Activated T-helper 1 cell treated with anti-CD3 and anti-CD28 coated beads, Interleukin-12 subunit alpha, Interleukin-12 subunit beta, Interleukin-2, Interleukin-4 antibody, amounts not matched to agents 30 ng/mL and 10 ng/mL and 1 ng/mL, durations not matched to agents 14 hours and 24 hours and 36 hours (primary cell): ENCODE measurements at places on chromosomes 5 and 9. TPM values are rescaled to one million over a fixed set of nuclear protein-coding genes. Genes with fewer than 3 reads are reported as not detected.

DNA sequence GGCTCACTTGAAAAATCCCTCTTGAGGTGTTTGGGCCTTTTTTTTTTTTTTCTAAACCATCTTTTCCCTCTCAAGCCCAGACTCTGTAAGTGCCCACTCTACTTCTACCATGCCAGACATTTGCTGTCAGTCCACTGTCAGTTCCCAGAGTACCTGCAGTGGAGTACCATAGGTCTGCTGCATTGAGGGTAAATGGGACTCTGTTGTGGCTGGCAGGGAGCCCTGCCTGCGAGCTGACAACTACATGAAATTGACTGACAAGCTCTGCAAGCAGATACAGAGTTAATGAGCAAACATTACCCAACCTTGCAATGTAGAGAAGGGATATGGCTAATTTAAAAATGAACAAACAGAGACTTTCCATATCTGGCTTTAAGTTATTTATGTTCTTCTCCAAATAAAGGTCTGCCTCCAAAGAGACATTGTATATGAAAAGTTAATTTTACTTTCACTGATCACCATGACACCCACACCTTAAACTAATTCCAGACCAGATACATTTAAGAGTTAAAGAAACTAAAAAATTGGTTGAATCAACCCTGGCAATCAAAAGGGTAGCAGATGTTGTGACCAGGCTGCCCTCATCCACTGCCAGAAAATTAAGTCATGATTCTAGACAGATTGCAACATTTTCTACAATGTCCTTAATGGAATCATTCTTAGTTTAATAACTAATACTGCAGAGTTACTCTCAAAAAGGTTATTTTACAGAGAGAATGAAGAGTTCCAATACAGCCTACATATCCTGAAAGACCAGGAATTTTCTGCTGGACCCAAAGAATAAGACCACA is 100.4 kb upstream of the PAM start:
- no peak for DNase-seq
- peaks cover 13% of the 10 kb centered on the region for H3K27me3 ChIP-seq
- H3K4me3 ChIP-seq: no peak overlapping the region
- no peaks in the 10 kb centered on the region for H3K4me1 ChIP-seq

GRCh38 chr5:67019065-67019845 is 177.3 kb downstream of the CD180 start:
- H3K4me1 ChIP-seq: peaks cover 48% of the 10 kb centered on the region
- H3K36me3 ChIP-seq: peaks cover 10% of the 10 kb centered on the region
- H3K27me3 ChIP-seq: no peaks in the 10 kb centered on the region
- no peak overlapping the region for H3K4me3 ChIP-seq
- no peak overlapping the region for H3K27ac ChIP-seq
- DNase-seq: no peak

DNA sequence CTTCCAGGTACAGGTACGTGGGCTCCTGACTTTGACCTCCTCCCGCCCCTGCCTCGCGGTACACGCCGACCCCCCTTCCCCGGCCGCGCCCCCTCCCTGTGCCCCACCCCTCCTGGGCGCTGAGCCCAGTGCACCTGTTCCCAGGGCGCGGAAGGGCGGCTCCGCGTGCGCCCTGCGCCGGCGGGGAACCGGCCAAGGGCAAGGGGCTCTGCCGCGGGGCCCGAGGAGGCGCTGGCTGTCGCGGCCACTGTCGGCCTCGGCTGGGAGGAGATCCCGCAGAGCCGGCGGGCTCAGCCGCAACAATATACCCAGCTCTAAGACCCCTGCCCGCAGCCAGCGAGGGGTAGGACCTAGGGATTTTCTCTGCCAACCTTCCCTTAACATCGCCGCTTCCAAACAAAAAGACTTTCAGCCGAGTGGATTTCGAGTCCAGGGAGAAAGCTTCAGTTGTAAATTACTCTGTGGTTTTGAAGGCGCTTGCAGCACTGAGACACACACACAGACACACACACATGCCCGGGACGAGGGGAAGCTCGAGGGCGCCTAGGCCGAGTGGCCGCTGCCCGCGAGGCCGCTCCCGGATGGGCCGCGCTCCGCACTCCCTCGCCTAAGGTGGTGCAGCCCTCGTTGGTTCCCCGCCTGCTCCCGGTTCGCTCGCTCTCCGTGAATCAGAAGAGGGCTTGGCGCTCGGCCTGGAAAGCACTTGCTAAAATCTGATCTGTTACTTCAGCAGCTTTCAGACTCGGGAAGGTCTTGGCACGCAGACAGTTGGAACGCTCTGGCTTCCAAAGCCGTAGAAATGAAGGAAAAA is 1.2 kb downstream of the FGF18 start:
- no peaks in the 10 kb centered on the region for H3K36me3 ChIP-seq
- DNase-seq: no peak
- peaks cover 5% of the 10 kb centered on the region for H3K4me1 ChIP-seq
- H3K4me3 ChIP-seq: peak overlapping the region; percentile 76
- peaks cover 24% of the 10 kb centered on the region for H3K27me3 ChIP-seq
- H3K27ac ChIP-seq: no peak overlapping the region

DNA sequence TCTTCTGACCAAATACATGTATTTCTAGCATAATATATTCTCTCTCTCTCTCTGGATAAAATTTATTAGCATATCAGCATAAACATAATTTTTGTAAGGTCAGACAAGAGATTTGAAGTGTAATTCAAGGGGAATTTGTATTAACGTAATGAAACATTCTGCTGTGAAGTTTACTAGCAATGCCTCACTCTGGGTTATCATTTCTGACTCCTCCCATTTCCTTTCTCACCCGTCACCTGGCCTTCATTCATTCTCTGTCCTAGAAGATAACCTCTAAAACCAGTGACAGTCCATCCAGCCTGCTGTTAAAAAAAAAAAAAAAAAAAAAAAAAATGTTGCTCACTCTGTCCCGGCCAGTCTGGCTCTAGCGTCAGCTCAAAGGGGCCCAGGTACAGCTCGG is 27.1 kb downstream of the GRAMD2B start:
- no peaks in the 10 kb centered on the region for H3K27me3 ChIP-seq
- DNase-seq: peak; percentile 10
- H3K4me3 ChIP-seq: peak overlapping the region; percentile 85
- peak overlapping the region; percentile 100 for H3K27ac ChIP-seq

DNA sequence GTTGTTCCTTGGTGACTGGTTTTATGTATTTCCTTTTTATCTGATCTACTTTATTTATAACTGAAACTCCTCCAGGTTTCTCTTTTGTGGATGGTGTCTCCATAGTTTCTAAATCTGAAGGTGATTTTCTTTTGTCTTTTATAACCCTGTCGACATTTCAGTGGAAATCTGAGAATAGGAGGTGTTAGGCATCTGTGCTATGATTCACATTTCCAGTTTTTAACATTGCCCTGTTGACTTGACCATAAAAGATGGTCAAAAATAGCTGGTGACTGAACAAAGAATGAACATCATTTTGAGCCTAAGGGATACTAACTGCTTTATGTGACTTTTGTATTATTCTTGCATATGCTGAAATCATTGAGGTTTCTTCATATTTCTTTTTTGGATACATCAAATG is 190.5 kb downstream of the PCSK1 start:
- no peaks in the 10 kb centered on the region for H3K4me1 ChIP-seq
- DNase-seq: no peak
- H3K36me3 ChIP-seq: no peaks in the 10 kb centered on the region
- no peak overlapping the region for H3K4me3 ChIP-seq
- H3K27me3 ChIP-seq: peaks cover 2% of the 10 kb centered on the region

DNA sequence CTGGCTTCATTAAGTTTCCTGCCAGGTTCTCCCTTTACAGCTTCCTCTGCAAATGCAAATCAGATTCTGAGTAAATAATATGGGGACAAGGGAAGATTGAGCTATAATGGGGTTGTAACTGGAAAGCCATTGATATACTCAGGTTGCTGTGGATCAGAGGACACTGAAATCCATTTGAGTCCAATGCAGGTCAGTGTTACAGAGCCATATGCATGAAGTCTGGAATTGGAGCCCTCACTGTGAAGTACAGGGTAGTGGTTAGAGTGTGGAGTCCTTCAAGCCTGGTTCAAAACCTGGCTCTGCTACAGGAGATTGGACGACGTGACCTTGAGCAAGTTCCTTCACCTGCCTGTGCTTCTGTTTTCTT is 48.7 kb downstream of the TIMD4 start:
- peaks cover 68% of the 10 kb centered on the region for H3K36me3 ChIP-seq
- peak overlapping the region; percentile 99 for H3K27ac ChIP-seq
- no peak for DNase-seq

DNA sequence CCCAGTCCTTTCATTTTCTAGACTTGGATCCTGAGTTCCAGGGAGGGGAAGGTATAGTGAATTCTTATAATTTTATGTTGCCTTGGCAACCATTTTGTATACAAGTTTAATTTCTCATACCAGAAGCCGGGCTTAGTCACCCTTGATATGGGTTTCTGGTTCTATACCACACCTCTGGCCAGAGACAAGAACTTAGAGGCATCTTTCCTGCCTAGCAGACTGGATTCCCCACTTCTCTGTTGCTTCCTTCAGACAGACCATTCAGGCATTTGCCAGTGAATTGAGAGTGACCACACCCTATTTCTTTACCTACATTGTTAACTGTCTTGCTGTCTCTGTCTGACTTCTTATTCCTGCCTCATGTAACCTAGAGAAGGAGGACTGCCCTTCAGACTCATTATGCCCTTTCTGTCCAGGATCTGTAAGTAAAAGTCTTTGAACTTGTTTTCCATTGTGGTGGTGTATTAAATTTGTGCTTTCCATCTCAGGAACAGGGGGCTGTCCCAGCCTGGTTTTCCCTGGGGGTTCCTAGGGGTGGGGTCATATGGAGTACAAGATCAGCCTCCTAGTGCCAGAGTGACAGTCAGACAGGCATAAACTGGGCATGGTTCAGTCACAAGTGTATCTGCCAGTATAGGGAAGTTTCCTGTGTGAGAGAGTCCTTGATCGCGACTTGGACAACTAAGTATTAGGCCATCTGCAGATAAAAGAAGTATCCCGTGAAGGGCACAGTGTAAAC is 27.4 kb downstream of the TNFSF8 start:
- no peaks in the 10 kb centered on the region for H3K27me3 ChIP-seq
- peak overlapping the region; percentile 94 for H3K27ac ChIP-seq
- peaks cover 14% of the 10 kb centered on the region for H3K4me1 ChIP-seq
- H3K4me3 ChIP-seq: peak overlapping the region; percentile 83
- DNase-seq: peak; percentile 24

DNA sequence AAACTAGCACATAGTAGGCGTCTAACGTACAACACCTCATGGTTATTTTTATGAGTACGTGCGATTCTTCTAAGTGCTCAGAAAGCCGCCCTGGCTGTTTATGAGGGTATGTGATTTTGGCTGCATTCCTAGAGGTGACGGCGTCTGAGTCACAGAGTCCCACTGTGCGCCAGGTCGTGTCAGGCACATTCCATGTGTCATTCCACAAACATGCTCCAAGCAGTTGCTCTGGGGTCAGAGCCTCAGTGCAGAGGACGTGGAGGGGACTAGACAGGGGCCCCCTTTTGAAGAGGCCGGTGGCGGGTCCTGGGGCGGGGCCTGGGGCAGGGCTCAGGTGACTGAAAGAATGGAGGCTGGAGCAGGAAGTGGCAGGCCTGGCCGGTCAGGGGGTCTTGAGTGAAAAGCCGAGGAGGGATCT is 51.9 kb downstream of the NEK6 start:
- DNase-seq: no peak
- H3K27me3 ChIP-seq: peaks cover 2% of the 10 kb centered on the region
- no peaks in the 10 kb centered on the region for H3K4me1 ChIP-seq
- H3K36me3 ChIP-seq: no peaks in the 10 kb centered on the region

DNA sequence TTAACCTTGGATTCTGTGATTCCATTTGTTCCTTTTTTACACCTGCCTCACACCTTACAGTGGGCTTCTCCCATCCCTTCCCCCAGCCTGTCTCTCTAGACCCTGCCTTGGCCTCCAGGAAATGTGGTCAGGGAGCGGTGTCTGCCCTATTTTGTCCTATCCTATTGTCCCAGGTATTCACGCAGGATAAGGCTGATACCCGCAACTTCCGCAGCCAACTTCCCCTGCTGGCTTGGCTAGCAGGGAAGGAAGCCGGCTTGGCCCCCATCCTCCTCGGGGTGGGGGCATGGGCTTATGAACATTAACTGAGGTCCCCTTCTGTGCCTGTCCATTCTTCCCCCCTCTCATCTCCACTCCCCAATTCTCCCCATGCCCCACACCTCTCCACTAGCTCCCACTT is 3.5 kb downstream of the CSF1R start:
- H3K27me3 ChIP-seq: peaks cover 17% of the 10 kb centered on the region
- no peaks in the 10 kb centered on the region for H3K36me3 ChIP-seq
- peaks cover 5% of the 10 kb centered on the region for H3K4me1 ChIP-seq
- no peak overlapping the region for H3K4me3 ChIP-seq

DNA sequence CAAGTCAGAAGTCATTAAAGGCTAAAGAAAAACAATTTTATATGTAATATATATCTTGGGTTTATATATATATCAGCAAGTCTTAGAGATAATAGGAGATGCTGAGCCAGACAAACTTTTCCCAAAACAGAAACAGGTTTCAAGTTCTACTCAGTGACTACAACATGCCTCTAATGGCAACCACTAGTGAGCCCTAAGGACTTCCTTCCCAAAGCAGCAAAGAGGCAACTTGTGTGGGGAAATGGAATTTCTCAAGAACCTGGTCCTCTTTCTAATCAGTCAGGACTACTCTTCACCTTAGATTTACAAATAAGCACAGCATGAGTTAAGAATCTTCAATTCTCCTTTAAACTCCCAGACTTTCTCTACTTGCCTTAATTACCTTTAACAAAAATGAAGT is 17.6 kb downstream of the RNF38 start:
- H3K4me1 ChIP-seq: peaks cover 39% of the 10 kb centered on the region
- no peaks in the 10 kb centered on the region for H3K27me3 ChIP-seq
- H3K27ac ChIP-seq: peak overlapping the region; percentile 65
- H3K36me3 ChIP-seq: peaks cover 18% of the 10 kb centered on the region
- no peak overlapping the region for H3K4me3 ChIP-seq

DNA sequence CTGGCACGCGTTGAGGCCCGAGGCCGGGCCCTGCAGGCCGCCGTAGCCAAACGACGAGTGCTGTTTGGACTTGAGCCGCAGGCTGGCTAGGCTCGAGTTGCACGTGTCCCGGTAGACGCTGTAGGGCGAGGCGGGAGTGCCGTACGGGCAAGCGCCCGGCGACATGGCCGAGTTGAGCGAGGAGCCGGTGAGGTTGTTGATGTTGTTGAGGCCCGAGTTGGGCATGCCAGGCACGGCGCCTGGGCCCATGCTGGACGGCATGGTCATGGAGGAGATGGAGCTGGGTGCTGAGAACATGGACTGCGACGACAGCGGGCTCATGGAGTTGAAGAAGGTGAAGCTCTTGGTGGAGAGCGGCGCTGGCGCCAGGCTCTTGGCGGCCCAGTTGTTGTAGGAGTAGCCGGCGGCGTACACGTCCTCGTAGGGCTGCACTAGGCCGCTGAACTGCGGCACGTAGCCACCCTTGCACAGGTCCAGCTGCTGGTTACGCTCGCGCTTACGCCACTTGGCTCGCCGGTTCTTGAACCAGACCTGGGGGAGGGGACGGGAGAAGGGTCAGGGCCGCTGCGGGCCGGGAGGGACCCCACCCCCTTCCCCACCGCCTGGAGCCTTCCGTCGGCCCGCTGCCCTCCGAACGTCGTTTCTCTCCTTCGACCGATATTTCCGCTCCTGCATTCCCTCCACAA is 5.1 kb downstream of the PITX1 start:
- DNase-seq: no peak
- peaks cover 31% of the 10 kb centered on the region for H3K4me1 ChIP-seq
- H3K27ac ChIP-seq: peak overlapping the region; percentile 81
- H3K4me3 ChIP-seq: no peak overlapping the region
- H3K27me3 ChIP-seq: peaks cover 54% of the 10 kb centered on the region
- peaks cover 9% of the 10 kb centered on the region for H3K36me3 ChIP-seq

The MLANA gene
- total RNA-seq: not detected in 2 replicates

The PCDHGA1 gene
- 0.10 TPM in 2 replicates for total RNA-seq

The SARDH gene
- total RNA-seq: 0.51 and 0.60 TPM in 2 replicates

The LCN12 gene
- 1.8 and 1.9 TPM in 2 replicates for total RNA-seq

The OMD gene
- not detected in 2 replicates for total RNA-seq
